ENCODE measurements at places on chromosomes 11 and 22.

- no peak for DNase-seq
Measured at GRCh38 chr11:73401217-73401923, 25.2 kb downstream of the RELT start.

- DNase-seq, result no peak
Measured at GRCh38 chr22:38313384-38313955, 3.8 kb downstream of the CSNK1E start.

DNA sequence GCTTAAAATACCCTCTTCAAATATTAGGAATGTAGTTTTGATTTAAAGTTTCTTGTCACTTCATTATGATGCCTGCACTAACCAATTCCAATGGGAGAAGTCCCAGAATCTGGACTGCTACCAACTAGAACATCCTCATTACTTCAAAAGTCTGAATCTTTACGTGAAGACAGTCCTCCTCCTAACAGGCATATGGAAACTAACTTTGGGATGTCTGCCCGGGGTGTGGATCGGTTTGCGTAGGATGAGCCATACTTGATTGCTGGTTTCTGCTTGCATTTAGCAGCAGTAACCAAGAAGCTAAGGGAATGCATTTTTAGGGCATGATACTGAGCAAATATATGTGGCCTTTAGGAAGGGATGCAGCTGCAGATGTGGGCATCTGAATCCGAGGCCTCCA is 177.1 kb downstream of the LRRC4C start:
- no peak for DNase-seq

DNA sequence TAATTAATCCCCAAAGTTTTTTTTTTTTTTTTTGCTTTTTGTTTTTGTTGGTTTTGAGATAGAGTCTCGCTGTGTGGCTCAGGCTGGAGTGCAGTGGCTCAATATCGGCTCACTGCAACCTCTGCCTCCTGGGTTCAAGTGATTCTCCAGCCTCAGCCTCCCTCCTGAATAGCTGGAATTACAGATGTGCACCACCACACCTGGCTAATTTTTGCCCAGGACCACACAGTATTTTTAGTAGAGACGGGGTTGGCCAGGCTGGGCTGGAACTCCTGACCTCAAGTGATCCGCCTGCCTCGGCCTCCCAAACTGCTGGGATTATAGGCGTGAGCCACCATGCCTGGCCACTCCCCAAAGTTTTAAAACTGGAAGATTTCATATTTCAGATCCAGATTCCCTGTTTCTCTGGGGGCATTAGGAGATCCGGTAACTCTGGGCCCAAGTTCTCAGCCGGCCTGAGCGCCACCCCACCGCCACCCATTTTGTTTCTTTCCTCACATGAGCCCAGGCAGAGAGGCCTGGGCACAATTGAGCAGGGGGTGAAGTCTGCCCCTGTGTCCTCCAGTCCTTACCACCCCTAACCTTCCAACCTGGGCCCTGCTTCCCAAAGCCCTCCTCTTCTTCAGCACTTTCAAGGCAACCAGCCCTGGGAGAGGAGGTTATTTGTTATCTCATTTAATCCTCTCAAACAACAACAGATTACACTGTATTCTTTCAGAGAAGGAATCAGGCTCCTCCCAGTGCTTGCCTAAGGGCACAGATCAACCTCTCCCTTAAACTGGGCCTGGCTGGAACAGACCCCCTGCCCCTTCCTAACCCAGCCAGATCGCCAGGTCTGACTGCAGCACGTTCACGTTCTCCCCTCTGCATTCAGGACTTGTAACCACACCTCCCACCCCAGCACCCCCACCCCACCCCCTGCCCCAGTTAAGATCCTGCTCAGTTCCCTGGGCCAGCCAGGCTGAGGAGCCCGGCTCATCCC is 1.9 kb upstream of the CSNK1E start:
- no peak for DNase-seq

DNA sequence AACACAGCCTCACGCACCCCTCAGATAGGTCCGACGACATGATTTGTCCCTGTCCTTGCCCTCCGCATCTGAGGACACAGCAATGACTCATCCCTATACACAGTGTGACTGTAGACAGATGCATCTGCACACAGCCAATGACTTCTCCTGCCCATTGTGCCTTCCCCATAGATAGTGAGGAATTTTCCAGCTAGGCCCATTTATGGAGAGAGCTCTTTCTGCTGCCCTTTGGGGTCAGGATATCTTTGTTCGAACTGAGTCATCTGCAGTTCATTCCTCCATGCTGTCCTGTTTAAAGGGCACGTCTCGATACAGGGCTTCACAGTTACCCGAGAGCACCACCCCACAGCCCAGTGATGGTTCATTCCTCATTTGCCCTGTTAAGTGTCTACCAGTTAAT is 96.7 kb downstream of the LARGE1 start:
- DNase-seq, result no peak

- no peak for DNase-seq
Measured at GRCh38 chr11:64036087-64037026, 626 bp downstream of the FLRT1 start.

DNA sequence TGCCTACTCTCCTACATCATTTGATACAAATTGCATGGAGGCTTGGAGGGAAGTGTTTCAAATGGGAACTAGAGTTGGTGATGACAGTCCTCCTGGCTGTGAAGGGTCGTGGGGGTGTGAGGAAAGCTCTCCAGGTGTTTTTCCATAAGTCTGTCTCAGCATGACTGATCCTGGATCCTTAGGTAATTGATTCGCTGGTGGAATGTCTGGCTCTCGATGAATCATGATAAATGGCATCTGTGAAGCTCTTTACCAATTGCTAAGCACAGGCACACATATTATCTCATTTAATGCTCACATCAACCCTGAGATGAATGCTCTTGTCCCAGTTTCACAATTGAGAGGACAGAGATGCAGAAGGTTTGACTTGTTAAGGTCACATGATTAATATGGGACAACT is 107.5 kb downstream of the PKNOX2 start:
- no peak for DNase-seq

GRCh38 chr11:113684496-113684895 is 21.6 kb downstream of the TMPRSS5 start:
- DNase-seq, result no peak

GRCh38 chr11:35717043-35717442 is 54.5 kb downstream of the TRIM44 start:
- no peak for DNase-seq

- no peak for DNase-seq
Measured at GRCh38 chr22:46486996-46487717, 50.3 kb downstream of the CELSR1 start.

DNA sequence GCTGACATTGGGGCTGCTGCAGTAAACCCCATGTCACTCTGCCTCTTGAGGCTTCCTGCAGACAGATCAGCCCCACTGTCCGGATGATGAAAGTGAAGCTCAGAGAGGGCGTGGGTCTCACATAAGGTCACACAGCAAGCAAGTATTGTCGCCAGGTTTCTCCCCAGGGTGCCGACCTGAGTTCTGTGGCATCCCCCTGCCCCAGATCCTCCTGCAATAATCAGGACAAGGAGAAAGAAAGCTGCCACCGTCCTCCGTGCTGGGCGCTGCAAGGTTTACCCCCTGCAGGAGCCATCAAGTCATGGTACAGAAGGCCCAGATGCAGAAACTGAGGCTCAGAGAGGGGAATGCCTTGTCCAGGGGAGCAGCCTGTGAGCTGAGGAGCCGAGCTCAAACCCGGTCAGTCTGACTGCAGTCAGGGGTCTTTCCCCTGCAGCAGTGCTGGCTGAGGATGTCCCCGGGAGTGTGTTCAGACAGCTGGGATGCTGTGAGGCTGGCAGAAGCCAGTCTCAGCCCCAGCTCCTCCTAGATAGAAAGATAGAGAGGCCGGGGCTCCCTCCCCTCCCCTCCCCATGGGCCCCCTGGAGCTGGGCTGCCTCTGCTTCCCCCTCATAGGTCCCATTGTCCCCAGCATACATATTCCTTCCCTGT is 13.2 kb downstream of the EMID1 start:
- no peak for DNase-seq

DNA sequence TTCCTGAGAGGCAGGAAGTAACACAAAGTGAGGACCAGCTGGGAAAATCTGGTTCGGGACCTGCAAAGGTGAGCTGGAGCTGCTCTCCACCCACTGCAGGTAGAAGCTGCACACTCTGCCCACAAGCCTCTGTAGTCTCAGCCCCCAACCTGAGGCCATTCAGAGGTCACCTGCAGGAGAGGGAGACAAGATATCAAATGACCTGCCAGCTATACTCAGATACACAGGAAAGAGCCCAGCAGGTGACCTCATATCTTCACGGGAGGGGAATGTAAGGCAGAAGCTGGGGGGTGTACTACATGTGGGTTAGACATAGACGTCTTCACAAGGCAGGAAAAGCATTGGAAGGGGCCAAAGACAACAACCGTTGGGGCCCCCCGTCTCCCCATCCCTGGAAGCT is 86.1 kb downstream of the APIP start:
- DNase-seq, result no peak

Data from cortex of kidney (tissue), 1 donor.